Naive thymus-derived CD4-positive, alpha-beta T cell (primary cell): ENCODE measurements at places on chromosomes 6 and 20. TPM values are rescaled to one million over a fixed set of nuclear protein-coding genes. Genes with fewer than 3 reads are reported as not detected.

- H3K36me3 ChIP-seq = no peaks in the 10 kb centered on the region
- H3K4me3 ChIP-seq = no peak overlapping the region
- H3K4me1 ChIP-seq = no peaks in the 10 kb centered on the region
- DNase-seq = no peak
Measured at GRCh38 chr6:165937564-165938358, 229.9 kb downstream of the TBXT start.

DNA sequence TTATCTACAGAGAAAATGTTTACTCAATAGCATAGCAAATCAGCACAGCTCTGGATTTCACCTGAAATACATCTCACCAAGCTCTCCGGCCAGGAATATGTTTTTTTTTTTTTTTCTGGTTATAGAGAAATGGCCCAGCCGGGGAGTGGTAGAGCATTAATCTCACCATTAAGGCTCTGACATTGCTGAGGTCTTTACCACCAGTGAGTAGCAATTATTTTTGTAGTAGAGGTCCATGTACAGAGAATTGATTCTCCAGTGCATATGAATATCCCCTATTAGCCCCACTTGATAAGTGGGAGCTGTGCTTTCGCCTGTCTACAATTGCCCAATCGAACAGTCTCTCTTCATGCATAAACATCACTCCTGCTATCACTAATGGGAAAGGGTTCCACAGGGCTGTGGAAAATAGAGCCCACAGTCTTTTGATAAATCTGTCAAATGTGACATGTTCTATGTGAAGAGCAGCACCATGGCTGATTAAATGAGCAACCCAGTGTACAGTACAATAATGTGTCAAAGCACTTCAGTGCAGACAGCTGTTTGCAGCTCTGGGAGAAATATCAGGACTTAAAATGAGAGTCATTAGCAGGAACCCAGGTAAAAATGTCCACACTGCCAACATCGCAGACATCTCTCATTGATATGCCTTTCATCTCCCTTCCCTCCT lies 227.1 kb upstream of the ID4 start:
- H3K36me3 ChIP-seq = no peaks in the 10 kb centered on the region
- no peak overlapping the region for H3K27ac ChIP-seq

DNA sequence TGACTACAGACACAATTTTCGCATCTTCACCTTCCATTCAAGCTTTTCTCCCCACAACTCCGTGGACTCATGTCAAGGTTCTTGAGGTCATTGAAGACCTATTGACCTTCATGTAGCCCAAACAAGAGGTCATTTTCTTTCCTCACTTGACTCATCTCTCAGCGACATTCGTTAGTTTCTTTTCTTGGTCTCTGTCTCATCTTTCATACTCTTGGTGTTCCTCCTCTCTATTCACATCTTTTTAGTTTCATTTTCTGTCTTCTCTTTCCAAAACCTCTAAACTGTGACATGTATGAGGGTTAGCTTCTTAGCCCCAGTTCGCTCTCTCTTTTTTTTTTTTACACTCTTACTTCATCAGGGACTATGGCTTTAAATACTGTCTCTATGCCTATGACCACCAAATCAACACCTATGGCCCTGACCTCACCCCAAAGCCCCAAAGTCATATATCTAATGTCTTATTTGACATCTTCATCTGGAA lies 128.6 kb upstream of the BACH2 start:
- peak overlapping the region; percentile 32 for H3K4me3 ChIP-seq
- no peaks in the 10 kb centered on the region for H3K4me1 ChIP-seq
- no peaks in the 10 kb centered on the region for H3K36me3 ChIP-seq
- no peaks in the 10 kb centered on the region for H3K27me3 ChIP-seq

AGER gene
- total RNA-seq = 38.0 TPM

GRCh38 chr6:46419576-46420002 lies 71.7 kb downstream of the RCAN2 start:
- no peaks in the 10 kb centered on the region for H3K27me3 ChIP-seq
- no peaks in the 10 kb centered on the region for H3K36me3 ChIP-seq
- H3K27ac ChIP-seq = no peak overlapping the region
- DNase-seq = no peak
- no peaks in the 10 kb centered on the region for H3K4me1 ChIP-seq
- H3K4me3 ChIP-seq = no peak overlapping the region
